ENCODE measurements at places on chromosomes 11 and 22.

GRCh38 chr11:71304491-71304890, 52.1 kb upstream of the SHANK2 start:
- DNase-seq = no peak

- DNase-seq = no peak
Observed at GRCh38 chr11:8081591-8082250, 710 bp downstream of the TUB start.

DNA sequence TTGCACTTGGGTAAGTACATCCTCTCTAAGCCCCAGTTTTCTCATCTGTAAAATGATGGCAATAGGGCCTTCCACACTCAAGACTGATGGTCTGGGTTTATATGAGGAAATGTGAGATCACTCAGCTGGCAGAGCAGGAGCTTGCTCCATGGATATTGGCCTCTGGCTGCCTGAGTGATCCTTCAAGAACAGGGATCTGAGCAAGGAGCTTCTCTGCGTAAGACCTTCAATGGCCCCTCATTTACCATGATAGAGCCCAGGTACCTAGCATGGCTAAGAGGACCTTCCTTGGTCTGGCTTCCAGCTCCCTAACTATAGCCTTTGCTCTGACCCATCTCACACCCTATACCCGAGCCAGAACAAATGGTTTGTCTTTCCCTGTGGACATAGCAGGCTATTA, 5.5 kb downstream of the ROBO4 start:
- no peak for DNase-seq

GRCh38 chr11:12319461-12319951, 57.9 kb upstream of the PARVA start:
- DNase-seq = no peak

DNA sequence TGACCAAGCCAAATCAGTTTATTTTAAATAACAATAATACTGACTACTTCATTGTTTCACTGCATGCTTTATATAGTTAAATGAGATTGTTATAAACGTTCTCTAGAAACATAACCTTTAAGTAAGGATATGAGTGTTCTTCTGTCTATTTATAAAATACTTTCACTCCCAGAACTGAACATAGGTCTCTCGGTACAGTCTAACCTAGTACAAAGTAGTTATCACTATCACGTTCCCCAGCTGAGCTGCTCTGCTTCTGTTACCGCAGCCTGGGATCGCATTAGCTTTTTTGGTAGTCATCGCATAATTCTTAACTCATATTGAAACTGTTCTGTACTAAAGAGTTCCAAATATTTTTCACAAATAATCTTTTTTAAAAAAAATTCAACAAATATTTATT, 143.6 kb downstream of the WNT11 start:
- peak; percentile 22 for DNase-seq

DNA sequence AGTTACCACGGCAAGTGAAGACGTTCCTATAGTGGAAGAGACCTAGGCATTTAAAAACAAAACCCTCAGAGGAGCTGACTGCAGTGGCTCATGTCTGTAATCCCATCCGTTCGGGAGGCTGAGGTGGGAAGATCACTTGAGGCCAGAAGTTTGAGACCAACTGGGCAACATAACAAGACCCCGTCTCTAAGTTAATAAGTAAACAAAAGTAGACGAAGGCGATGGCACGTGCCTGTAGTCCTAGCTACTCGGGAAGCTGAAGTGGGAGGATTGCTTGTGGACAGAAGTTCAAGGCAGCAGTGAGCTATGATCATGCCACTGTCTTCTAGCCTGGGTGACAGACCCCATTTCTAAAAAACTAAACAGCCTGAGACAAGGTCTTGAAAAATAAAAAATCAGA, 3.8 kb upstream of the ADSL start:
- DNase-seq = no peak

- no peak for DNase-seq
Observed at GRCh38 chr11:10925149-10925926, 67.5 kb upstream of the ZBED5 start.

- DNase-seq = peak; percentile 74
Observed at GRCh38 chr11:121367001-121367843, 74.7 kb downstream of the SC5D start.

DNA sequence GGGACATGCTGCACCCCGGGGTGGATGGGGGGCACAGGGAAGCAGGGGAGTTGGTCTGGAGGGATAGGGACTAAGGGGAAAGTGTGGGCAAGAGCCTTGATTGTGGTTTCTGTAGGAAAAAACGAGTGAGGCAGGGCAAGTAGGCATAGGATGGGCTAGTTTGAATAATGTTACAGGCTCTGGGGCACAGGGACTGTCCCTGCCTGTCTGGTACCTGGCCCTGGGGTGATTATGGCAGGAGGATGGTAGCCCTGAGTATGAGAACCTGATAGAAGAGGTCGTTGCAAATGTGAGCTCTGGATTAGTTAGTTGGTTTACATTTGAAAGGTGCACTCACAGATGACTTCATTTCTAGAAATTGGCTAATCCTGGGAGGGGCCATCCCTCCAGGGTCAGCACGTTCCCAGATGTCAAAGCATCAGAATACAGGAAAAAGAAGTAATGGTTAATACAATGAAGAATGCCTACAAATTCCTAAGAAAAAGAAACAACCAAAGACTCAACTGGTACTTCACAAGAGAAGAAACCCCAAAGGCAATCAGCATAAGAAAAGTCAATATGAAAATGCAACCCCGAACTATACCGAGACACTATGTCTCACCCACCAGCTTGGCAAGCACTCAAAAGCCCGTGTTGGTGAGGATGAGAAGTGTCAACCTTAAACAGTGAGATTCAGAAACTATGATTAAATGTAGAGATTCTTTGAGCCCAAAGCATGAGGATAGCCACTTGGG, 11.3 kb upstream of the SMIM38 start:
- no peak for DNase-seq

DNA sequence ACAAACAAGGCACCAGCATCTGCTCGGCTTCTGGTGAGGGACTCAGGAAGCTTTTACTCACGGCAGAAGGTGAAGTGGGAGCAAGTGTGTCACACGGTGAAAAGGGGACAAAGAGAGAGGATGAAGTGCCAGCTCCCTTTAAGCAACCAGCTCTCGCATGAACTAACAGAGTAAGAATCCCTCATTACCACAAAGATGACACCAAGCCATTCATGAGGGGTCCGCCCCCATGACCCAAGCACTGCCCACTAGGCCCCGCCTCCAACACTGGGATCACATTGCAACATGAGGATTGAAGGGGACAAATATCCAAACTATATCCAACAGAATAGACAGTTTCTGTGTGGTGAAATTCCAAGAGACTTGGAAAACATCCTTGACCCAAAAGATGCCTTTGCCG, 198.2 kb upstream of the POU2AF2 start:
- no peak for DNase-seq

- no peak for DNase-seq
Observed at GRCh38 chr11:71435278-71435951, 12.8 kb downstream of the DHCR7 start.

DNA sequence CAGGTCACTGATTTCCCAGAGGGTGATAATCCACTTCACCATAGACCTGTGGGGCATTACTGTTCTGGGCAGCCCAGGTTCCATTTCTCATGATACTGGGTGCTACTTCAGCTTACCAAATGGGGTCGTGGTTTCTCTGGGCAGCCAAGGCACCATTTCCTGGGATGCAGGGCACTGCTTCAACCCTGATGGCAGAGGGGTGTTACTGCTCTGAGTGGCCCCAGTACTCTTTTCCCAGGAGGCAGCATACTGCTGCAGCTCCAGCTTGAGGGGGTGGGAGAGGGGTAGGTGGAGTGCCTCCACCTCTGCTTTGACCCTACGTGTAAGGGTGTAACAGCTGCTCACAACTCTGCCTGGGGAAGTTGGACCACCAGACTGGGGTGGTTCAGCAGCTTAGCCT, 51.1 kb downstream of the PRMT3 start:
- DNase-seq = no peak
